Mesenteric fat pad (tissue), 1 donor: ENCODE measurements at places on chromosomes 2 and 18.
A peak's percentile ranks its signal among the peaks of the same experiment; 100 is the strongest.

GRCh38 chr2:231683292-231684235, 24.8 kb upstream of the PTMA start:
- no peak for DNase-seq

DNA sequence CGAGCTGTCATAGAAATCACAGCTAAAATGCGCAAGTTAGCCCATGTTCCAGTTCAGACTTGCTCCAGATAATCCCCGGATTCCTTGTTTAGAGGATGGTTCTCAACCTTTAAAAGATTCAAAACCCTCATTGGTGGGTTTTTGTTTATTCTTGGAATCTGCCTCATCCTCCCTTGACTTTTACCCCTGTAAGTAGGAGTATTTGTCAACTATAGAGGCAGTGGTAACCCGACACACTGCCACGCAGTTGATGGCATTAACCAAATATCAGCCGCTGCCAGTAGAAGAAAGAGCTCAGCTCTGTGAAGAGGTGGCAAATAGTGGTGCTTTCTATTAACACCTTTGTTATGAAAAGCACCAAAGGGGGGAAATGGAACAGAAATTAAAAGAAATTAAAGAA, 40.4 kb upstream of the SELENOI start:
- no peak for DNase-seq

DNA sequence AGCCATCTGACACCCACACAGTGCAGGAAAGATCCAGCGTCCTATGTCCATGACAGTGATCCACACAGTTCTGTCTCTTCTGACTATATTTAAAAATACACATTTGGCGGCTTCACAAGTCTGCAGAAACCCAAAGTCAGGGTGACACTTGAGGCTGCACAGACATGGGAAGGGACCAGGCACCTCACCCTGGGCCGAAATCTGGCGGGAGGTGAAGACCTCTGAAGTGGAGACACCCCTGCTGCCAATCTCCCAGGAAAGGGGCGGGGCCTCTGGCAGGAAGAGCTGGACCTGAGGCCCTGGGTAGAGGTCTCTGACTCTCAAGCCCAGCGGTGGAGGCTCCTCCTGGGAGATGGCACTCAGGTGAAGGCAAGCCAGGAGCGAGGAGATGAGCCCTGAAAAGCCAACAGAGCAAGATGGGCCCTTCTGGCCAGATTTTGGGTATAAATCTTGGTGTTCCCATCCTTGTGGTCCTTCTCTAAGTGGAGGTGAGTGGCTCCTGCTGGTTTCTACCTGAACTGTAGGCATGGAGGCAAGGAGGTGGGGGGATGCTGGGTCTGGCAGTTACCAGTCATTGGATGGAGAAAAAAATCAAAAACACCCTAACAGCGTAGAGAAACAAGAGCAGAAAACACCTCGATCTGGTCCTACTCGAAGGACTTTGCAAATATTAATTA, 248.4 kb downstream of the HDAC4 start:
- peak; percentile 83 for DNase-seq

DNA sequence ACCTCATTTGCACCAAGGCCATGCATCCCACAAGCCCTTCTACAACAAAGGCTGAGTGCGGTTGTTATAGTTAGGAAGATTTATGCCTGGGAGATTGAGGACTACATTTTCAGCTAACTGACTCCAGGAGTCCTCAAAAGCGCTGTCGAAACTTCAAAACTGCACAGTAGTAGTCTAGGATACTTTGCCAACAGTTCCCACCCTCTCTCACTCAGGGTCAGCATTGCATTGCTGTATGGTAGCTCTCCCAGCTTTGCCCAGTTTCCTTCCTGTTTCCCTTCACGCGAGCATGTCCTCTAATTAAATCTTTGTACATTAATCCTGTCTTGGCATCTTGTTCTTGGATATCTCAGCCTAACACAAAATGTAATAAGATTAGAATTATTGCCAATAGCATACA, 420.6 kb upstream of the UBE2E3 start:
- DNase-seq = no peak

- DNase-seq = no peak
Measured at GRCh38 chr2:179939259-179939658, 67.8 kb downstream of the CWC22 start.

- DNase-seq = peak; percentile 84
Measured at GRCh38 chr2:167293172-167293781, 405.0 kb downstream of the XIRP2 start.

DNA sequence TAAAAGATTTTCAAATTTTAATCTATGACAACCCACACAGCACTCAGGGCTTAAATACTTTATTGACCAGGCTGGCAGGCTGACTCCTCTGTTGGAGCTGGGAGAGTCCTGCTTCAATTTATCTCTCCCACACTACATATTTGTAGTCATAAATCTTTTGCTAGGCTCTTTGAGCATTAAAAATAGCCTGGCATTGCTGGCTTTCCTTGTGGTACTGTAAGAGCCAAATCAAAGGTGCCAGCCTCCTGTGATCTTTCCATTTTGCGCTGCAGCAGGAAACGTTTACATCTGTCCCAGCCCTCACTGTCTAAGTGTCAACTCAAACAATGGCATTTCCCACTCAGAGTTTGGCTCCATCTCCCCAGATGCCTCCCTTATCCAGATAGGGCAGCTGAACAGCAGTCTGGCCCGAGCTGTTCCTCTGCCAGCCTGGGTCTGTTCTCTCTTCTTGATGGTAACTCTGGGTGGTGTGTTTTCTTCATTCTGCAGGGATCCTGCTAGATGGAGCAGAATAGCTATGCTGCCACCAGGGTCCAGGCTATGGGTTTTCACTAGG, 62.1 kb downstream of the LRRTM1 start:
- no peak for DNase-seq

DNA sequence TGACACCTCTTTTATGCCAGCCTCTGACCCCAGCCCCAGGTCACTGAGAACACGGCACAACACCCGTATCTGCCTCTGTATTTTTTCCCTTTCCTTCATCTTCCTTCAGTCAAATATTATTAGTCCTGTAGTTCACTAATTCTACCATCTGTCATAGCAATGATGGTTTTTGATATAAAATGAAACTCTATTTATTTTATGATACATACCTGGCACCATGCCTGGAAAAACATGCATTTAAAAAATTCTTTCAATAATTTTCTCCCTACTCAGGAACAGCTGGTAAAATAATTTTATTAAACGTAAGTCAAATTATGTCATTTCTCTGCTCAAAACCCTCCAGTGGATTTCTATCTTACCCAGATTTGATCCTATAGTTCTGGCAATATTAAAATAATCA, 224.7 kb downstream of the CDH7 start:
- no peak for DNase-seq

GRCh38 chr18:28903306-28903705, 726.4 kb upstream of the CDH2 start:
- no peak for DNase-seq

GRCh38 chr2:28447943-28448792, 47.7 kb upstream of the PLB1 start:
- no peak for DNase-seq

- DNase-seq = no peak
Measured at GRCh38 chr2:125852364-125852763, 803.6 kb upstream of the GYPC start.

DNA sequence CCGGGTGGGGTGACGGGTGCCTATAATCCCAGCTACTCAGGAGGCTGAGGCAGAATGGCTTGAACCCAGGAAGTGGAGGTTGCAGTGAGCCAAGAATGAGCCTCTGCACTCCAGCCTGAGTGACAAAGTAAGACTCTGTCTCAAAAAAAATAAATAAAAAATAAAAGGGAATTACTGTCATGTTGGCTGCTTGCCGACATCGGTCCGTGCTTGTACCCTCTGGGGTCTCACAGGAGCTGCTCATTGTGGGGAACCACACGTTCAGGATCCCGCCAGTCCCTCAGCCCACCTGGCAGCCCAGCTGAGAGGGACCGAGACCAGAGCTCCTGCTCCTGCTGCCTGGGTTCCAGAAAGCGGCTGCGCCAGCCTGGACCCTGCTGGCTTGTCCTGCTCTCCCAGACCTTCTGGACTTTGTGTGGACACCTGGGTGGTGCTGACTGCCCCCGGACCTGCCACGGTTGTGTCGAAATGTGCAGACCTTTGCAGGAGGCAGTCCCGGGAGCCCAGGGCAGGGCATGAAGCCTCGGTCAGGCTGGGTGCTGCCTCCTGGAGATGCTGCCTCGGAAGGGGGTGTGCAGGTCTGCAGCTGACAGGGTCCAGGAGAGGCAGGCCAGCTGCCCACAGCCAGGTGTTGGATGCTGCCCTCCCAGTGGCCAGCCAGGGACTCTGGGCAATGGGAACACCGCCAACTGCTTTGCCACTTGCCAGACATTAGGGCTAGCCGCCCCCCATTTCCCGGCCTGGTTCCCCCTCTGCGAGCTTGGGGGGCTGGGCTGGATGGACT, 16.4 kb downstream of the KLF11 start:
- no peak for DNase-seq

GRCh38 chr18:39449566-39449965, 1884.0 kb upstream of the CELF4 start:
- no peak for DNase-seq

- no peak for DNase-seq
Measured at GRCh38 chr2:74693213-74693612, 39.2 kb downstream of the SEMA4F start.

GRCh38 chr18:58015065-58015780, 28.8 kb upstream of the NEDD4L start:
- no peak for DNase-seq

DNA sequence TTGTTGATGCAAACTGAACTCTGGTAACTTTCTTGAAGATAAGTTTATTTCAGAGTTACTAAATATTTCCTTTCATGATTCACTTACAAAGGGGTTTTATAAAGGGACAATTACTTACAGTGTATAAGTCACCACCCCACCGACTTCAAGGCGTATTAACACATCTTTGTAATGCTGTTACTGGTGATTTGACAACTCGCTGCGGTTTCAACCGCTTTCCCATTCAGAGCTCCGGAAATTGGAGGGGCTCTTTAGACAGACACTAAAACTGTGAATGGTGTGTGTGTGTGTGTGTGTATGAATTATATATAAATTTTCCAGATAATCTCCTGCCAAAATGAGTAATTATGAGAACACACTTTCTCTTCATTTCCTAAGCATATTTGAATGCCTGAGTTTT, 4.9 kb downstream of the TM4SF20 start:
- DNase-seq = no peak

DNA sequence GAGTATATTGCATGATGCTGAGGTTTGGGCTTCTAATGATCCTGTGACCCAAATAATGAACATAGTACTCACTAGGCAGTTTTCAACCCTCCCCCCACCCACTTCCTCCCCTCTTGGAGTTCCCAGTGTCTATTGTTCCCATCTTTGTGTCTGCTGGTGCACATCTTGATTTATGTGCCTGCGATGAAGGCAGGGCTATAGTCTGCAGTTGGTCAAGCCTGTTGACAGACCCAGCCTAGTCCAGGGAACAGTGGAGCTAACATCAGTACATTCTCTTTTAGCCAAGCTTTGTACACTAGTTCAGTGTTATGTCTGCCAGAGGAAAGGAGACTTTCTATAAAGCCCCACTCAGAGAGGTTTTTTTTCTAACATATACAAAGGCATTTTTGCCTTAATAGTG, 287.6 kb downstream of the CPS1 start:
- no peak for DNase-seq

- no peak for DNase-seq
Measured at GRCh38 chr18:77894060-77894459, 644.4 kb downstream of the GALR1 start.

DNA sequence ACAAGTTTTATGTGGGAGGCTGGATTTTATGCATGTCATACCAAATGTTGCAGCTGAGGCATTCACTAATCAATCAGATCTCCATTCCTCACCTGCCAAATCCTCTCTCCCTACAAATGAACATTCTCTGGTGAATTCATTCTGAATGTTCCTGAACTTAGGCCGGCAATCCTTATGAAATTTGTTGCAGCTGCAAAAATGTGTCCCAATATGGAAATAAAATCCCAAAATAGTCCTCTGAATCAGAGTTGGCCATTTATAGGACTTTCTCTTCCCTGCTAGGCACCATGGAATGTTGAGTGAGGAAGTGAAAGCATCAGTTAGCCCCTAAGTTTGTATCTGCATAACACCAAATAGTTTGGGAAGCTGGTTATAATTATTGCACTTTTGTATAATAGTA, 25.6 kb downstream of the GCA start:
- DNase-seq = no peak

- DNase-seq = no peak
Measured at GRCh38 chr2:78586316-78586715, 439.2 kb upstream of the REG3G start.

GRCh38 chr18:49185623-49186022, 234.9 kb upstream of the SMAD7 start:
- DNase-seq = no peak

DNA sequence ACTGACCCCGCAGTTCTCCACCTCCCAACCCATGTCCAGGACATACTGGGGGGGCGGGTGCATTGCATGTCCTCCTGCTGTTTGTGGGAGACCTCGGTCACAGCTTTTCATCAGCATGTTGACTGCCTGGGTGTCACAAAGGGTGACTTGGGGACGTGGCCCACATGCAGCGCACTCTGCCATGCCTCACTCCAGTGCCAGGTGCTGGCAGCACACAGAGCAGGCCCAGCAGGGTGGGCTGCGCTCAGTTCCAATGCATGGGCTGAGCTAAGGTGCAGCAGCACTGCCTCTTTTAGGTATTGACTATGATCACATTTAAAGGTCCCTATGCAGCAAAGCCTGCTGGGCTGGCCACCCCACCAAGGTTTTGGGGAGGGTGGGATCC, 261.9 kb upstream of the SALL3 start:
- no peak for DNase-seq

DNA sequence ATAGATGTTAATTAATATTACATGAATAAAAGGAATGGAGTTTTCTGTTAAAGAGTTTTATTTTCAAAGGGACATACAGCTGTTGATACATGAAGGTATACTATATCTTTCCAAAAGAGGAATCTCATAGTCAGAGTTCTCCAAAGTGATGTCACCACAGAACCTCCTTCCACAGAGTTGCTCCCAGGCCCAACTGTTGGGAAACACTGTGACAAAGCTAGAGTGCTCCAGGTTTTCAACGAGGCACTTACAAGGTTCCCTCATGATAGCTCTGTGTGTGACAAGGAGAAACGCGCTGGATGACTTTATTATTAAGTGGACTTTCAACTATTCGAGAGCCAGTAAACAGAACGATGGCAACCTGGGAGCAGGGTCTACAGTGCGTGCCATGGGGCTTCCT, 33.5 kb downstream of the PTPN18 start:
- DNase-seq = no peak

DNA sequence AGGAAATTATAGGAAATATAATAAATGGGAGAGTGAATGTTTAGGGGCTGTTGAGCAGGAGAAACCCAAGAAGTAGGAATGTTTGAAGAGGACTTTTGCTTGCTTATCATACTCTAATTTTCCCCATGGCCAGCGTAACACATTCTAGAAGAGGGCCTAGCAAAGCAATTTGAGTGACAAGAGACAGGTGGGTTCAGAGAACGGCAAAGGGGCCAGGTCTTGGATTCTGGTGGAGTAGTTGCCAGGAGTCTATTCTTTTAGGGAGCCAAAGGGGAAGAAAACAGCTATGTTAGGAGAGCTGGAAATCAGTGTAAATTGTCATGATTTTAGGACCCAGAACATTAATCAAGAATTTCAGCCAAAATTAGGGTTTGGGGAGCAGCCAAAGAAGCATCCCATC, 96.5 kb downstream of the COL5A2 start:
- no peak for DNase-seq
